ENCODE measurements at places on chromosomes 2 and 18. TPM values are rescaled to one million over a fixed set of nuclear protein-coding genes. Genes with fewer than 3 reads are reported as not detected.

GRCh38 chr18:35442701-35443100 lies 55.1 kb downstream of the INO80C start:
- DNase-seq: no peak
- H3K4me3 ChIP-seq: no peak overlapping the region
- H3K36me3 ChIP-seq: no peaks in the 10 kb centered on the region
- H3K27ac ChIP-seq: no peak overlapping the region

The ZNF385B gene
- total RNA-seq: not detected

- peaks cover 9% of the 10 kb centered on the region for H3K4me1 ChIP-seq
- H3K27ac ChIP-seq: no peak overlapping the region
- no peak for DNase-seq
- peaks cover 9% of the 10 kb centered on the region for H3K36me3 ChIP-seq
- no peaks in the 10 kb centered on the region for H3K27me3 ChIP-seq
These were observed 477.2 kb downstream of the ZEB2 start for GRCh38 chr2:144042751-144043150.

DNA sequence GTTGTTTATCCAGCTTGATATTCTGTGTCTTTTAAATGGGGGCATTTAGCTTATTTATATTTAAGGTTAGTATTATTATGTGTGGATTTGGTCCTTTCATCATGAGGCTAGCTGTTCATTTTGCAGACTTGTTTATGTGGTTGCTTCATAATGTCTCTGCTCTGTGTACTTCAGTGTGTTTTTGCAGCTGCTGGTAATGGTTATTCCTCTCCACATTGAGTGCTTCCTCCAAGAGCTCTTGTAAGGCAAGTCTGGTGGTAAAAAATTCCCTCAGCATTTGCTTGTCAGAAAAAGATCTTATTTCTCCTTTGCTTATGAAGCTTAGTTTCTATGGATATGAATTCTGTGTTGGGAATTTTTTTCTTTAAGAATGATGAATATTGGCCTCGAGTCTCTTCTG lies 47.8 kb upstream of the NT5C1B start:
- H3K36me3 ChIP-seq: no peaks in the 10 kb centered on the region
- no peaks in the 10 kb centered on the region for H3K27me3 ChIP-seq
- DNase-seq: no peak
- no peak overlapping the region for H3K27ac ChIP-seq

DNA sequence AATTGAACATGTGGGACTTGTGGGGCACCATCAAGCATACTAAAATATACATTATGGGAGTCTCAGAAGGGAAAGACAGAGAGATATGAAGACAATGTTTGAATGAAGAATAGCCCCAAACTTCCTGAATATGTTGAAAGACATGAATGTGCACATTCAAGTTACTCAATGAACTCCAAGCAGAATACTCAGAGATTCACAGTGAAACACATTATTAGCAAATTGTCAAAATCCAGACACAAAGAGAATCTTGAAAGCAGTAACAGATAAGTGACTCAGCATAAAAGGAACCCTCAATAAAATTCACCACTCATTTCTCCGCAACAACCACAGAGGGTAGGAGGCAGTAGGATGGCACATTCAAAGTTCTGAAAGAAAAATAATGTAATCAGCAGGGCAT lies 8.8 kb downstream of the C2orf92 start:
- H3K36me3 ChIP-seq: no peaks in the 10 kb centered on the region
- H3K27ac ChIP-seq: no peak overlapping the region
- H3K27me3 ChIP-seq: peaks cover 5% of the 10 kb centered on the region
- peaks cover 2% of the 10 kb centered on the region for H3K4me1 ChIP-seq
- no peak overlapping the region for H3K4me3 ChIP-seq

The SAG gene
- total RNA-seq: 0.25 TPM

The DSG3 gene
- total RNA-seq: not detected

DNA sequence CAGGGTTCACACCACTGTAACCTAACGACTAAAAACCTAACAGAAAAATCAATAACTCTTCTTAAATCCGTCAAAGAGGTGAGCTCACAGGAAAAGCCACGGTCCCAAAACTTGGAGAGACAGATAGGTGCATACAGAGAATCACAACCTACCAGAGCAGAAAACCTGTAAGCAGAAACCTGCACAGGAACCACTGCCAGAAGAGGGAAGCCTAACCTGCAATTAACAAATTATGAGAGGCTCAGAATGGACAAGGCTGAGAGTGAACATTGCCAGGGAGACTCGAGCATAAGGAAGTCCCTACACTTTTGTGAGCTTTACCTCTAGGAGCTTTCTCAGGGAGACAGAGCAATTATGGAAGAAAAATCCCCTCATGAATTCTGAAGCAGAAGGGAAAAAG lies 156.2 kb upstream of the NETO1 start:
- H3K36me3 ChIP-seq: no peaks in the 10 kb centered on the region
- H3K27me3 ChIP-seq: no peaks in the 10 kb centered on the region
- H3K4me1 ChIP-seq: no peaks in the 10 kb centered on the region
- H3K4me3 ChIP-seq: no peak overlapping the region
- H3K27ac ChIP-seq: no peak overlapping the region

The PAX3 gene
- total RNA-seq: not detected

The IL1RL1 gene
- 0.99 TPM for total RNA-seq

- no peak for DNase-seq
- H3K4me1 ChIP-seq: peaks cover 18% of the 10 kb centered on the region
- no peak overlapping the region for H3K4me3 ChIP-seq
- no peak overlapping the region for H3K27ac ChIP-seq
- H3K36me3 ChIP-seq: peaks cover 3% of the 10 kb centered on the region
These were observed 116.5 kb upstream of the SERTAD2 start for GRCh38 chr2:64770137-64770780.

The ITGB6 gene
- total RNA-seq: not detected

The ABCG5 gene
- not detected for total RNA-seq

DNA sequence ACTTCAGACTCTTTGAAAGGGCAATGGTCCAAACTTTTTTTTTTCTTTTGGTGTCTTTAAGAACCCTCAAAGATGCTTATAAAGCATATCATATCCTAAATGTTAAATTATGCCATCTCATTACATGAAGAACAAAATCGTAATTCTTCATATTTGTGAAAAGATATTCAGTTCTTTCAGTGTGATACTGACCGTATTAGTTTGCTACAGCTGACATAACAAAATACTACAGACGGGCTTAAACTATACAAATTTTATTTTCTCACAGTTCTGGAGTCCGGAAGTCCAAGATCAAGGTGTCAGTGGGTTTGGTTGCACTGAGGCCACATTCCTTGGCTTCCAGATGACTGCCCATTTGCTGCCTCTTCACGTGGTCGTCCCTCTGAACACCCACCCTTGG lies 1377.2 kb upstream of the ZEB2 start:
- no peak overlapping the region for H3K4me3 ChIP-seq
- no peak for DNase-seq
- no peaks in the 10 kb centered on the region for H3K36me3 ChIP-seq
- H3K27me3 ChIP-seq: no peaks in the 10 kb centered on the region

The INPP5D gene
- 163 TPM for total RNA-seq

The CDH7 gene
- not detected for total RNA-seq

GRCh38 chr2:52117299-52117698 lies 1085.4 kb upstream of the NRXN1 start:
- no peaks in the 10 kb centered on the region for H3K36me3 ChIP-seq
- no peaks in the 10 kb centered on the region for H3K4me1 ChIP-seq
- H3K4me3 ChIP-seq: no peak overlapping the region

DNA sequence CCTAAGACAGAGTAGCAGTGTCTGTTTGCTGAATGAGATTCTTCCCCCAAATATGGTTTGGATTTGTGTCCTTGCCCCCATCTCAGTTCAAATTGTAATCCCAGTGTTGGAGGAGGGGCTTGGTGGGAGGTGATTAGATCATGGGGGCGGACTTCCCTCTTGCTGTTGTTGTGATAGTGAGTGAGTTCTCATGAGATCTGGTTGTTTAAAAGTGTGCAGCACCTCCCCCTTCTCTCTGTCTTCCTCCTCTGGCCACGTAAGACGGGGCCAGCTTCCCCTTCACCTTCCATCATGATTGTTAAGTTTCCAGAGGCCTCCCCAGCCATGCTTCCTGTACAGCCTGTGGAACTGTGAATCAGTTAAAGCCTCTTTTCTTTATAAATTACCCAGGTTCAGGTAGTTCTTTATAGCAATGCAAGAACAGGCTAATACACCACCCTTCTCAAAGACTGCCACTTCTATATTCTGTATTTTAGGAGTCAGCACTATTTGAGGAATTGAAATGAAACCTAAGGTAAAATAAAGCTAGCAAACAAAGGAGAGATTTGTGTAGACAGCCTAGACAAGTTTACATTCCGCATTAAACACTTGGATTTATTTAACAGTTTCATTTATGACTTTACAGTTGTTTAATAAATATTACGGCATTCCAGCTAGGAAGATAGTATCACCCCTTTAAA lies 21.6 kb downstream of the FBXO36 start:
- H3K4me3 ChIP-seq: no peak overlapping the region
- H3K27ac ChIP-seq: no peak overlapping the region
- peaks cover 4% of the 10 kb centered on the region for H3K36me3 ChIP-seq
- DNase-seq: no peak
- no peaks in the 10 kb centered on the region for H3K27me3 ChIP-seq

The RESP18 gene
- not detected for total RNA-seq

GRCh38 chr18:63074981-63075404 lies 244.6 kb downstream of the BCL2 start:
- H3K4me3 ChIP-seq: peak overlapping the region; percentile 89
- H3K27me3 ChIP-seq: peaks cover 16% of the 10 kb centered on the region
- H3K4me1 ChIP-seq: peaks cover 10% of the 10 kb centered on the region
- no peak overlapping the region for H3K27ac ChIP-seq

- H3K4me3 ChIP-seq: peak overlapping the region; percentile 96
- peaks cover 82% of the 10 kb centered on the region for H3K4me1 ChIP-seq
- no peak for DNase-seq
- H3K27ac ChIP-seq: peak overlapping the region; percentile 98
These were observed 8.1 kb downstream of the SMAD7 start for GRCh38 chr18:48942554-48943261.

DNA sequence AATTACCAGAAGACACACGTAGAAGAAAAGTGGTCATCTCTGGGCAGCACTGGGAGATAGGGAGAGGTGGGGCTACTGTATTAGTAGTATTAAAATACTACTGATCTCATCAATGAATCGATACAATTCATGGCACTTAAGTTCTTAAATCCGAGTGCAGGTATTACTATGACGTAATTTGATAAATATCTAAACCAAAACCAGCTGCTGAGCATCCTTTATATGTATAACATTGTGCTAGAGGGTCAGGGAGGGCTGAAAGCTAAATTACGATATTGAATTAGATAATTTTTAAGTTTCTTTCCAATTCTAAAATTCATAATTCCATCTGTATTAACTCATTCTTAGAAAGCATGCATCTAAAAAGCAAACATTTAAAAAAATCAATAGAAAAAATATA lies 25.3 kb downstream of the DARS1 start:
- peaks cover 6% of the 10 kb centered on the region for H3K36me3 ChIP-seq
- no peaks in the 10 kb centered on the region for H3K27me3 ChIP-seq
- peak overlapping the region; percentile 96 for H3K27ac ChIP-seq
- peaks cover 37% of the 10 kb centered on the region for H3K4me1 ChIP-seq
- H3K4me3 ChIP-seq: no peak overlapping the region

DNA sequence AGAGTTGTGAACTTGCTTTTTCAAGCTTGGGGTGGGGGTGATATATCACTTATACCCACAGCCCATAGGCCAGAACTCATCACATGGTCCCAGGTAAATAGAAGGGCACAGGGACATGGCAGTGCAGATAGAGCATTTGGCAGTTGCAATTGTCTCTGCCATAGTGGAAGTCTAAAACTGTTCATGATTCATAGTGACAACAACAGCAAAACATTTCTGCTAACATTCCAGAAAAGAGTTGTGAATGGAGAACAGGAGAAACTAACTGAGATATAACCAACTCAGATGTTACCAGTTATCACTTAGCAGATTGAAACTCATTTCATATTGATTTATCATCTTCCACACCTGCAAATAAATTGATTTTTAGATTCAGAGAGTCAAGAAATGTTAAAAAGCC lies 278.6 kb upstream of the KYNU start:
- H3K27me3 ChIP-seq: no peaks in the 10 kb centered on the region
- H3K36me3 ChIP-seq: no peaks in the 10 kb centered on the region
- H3K4me1 ChIP-seq: no peaks in the 10 kb centered on the region

All from T-helper 17 cell (primary cell).